ENCODE measurements at places on chromosomes 3 and 15.

DNA sequence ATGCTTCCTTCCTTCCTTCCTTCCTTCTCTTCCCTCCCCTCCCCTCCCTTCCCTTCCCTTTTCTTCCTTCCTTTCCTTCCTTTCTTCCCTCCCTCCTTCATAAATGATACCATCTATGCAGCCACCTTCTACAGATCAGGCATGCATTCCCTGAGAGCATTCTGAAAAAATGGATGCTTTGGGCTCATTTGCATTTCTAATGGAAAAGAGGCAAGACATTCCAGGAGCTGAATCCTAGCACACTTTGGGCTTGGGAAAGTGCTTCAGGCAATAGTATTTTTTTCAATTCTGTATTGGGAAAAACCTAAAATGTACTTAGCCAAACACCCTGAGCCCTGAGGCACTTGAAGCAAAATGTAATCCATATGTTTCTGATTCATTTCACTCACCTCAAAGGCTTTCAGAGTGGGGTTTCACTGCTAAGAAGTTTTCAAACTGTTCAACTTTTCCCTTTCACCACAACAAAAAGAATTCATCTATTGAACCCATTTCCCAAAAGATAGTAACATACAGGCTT, 220.1 kb upstream of the RORA start:
- no peak for DNase-seq

DNA sequence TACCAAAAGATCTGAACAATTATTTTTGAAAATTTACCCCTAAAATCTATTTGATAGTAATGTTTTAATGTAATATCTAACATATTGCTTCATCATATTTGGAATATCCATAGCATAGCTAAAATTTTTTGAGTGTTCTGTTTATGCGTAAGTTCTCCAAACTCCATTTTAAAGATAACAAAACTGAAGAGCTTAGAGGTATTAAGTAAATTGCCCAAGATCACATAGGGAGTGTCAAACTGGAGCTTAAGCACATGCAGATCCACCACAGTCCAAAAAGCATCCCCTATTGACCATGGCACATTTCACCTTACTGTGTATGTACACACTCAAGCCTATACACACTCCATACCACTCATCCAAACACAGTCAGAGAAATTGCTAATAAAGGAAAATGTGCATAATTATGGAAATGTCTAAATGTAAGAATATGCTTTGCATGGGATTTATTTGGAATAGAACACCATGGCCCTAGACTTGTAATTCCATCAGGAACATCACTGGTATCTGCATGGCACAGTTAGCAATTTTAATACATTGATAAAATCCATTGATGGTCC, 85.2 kb upstream of the TGFBR2 start:
- no peak for DNase-seq

DNA sequence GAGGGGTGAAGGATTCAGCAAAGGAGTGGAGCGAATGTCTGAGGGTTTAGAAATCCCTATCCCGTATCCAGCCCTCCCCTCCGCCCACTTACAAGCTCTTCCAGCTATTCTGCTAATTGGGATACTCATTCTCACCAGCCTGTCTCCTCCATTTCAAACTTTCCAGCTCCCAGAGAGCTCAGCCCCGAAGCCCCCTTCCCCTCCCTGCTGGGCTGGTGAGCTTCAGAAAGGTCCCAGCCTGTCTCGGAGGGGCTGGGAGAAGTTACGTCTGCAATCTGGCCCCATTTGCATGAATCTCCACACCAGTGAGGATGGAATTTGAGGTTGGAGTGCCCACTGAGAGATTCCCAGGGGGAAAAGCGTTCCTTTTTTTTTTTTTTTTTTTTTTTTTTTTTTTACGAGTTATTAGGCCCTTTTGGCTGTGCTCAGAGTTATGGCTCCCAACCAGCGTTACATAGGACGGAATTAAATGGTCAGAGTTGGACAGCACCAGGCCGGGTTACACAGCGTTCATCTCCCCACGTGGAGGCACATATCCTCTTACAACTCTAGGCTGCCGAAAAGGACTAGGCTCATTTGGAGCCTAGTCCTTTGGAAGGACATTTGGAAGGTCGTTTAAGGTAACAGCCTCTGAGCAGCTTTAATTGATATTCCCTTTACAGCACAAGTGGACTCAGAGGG, 34.6 kb downstream of the FGD5 start:
- no peak for DNase-seq

- no peak for DNase-seq
Measured at GRCh38 chr3:123459862-123460261, 11.0 kb upstream of the ADCY5 start.

GRCh38 chr3:166837535-166837934, 542.6 kb downstream of the ZBBX start:
- no peak for DNase-seq

GRCh38 chr15:93195109-93195508, 106.1 kb upstream of the RGMA start:
- no peak for DNase-seq

DNA sequence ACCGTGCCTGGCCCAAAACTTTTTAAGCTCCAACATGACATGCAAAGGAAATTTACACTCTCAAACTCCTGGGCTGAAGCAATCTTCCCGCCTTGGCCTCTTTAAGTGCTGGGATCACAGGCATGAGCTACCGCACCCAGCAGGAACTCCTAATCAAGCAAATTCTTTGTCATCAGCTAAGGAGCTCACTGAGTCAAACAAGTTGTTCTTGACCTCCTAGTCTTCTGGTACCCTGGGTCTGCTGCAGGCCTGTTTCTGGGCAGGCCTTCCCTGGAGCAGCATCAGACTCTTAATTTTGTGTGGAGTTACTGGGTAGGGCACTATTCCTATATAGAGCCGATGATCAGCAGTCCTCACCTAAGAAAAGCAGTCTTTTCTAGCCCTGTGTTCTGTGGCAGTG, 68.4 kb upstream of the FLNB start:
- DNase-seq, result no peak

DNA sequence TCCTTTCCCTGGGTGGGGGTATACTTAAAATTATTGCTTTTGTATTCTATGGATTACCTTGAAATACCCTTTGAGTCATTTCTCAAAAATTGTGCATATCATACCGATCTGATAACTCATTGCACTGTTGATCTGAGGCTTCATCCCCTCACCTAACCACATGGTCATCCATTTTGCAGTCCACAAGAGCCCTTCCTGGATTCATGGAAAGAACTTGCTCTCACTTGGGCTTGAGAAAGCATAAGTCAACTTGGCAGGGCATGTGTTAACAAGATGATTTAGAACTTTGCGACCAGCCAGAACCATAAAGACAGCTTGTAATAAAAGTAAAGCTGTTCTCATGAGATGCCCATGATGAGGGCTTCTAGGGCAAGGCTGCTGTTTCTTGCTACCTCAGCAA, 22.2 kb downstream of the MME start:
- no peak for DNase-seq

- no peak for DNase-seq
Measured at GRCh38 chr3:78048698-78049097, 1008.8 kb downstream of the ROBO2 start.

DNA sequence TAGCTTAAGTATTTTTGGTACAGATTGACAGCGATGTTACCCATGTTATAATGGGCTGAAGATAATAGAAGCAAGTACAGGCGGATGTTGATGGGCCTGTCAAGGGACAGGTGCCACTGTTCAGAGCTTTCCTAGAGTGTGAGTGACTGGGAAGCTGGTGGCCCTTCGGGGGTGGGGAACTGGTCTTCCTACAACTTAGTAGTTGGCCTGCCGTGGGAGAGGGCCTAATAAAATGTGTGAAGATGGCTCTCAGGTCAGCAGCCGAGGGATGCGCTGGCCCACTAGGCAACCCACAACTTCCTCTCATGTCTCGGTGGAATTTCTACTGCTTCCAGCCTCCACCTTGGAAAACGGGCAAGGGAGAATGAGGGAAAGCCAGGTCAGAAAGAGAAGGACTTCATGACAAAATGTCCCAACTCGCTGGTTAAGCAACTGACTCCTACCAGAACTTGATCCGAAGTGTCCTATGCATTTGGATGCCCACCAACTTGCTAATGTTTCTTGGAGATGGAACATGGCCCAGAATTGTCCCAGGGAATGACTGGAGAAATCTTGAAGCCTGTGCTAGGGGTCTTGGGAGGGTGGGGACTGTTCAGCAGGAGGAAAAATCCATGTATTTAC, 1.4 kb downstream of the GYG1 start:
- DNase-seq, result no peak

- no peak for DNase-seq
Measured at GRCh38 chr3:161745741-161746140, 249.1 kb downstream of the OTOL1 start.

- DNase-seq, result no peak
Measured at GRCh38 chr15:24786347-24786746, 110.8 kb downstream of the NPAP1 start.
